CD4-positive, alpha-beta T cell treated with Interleukin-15 for 4 hours (primary cell): ENCODE measurements at places on chromosomes 5 and 9.

GRCh38 chr5:90131383-90132133 is 278.0 kb downstream of the CETN3 start:
- DNase-seq: no peak

- no peak for DNase-seq
These were observed 66.2 kb downstream of the MPDZ start for GRCh38 chr9:13213337-13213736.

DNA sequence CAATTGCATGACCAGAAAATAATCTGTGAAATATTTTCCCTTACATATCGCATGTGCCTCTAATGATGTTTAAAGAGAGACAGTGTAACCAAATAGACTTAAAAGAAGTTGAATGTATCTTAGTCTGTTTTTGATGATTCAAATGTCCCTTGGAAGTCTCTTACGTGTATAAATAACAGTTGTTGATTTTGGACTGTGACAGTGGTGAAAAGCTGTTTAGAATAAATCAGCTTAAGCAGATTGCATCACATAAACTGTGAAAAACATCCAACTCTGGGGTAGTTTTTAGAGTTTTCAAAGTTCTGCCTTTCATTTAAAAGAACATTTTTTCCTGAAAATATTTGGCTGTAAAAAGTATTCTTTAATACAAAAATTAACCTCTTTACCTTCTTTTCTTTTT is 301.1 kb downstream of the PRR16 start:
- no peak for DNase-seq

- peak; percentile 71 for DNase-seq
These were observed 5.1 kb downstream of the GLRX start for GRCh38 chr5:95817430-95817829.

DNA sequence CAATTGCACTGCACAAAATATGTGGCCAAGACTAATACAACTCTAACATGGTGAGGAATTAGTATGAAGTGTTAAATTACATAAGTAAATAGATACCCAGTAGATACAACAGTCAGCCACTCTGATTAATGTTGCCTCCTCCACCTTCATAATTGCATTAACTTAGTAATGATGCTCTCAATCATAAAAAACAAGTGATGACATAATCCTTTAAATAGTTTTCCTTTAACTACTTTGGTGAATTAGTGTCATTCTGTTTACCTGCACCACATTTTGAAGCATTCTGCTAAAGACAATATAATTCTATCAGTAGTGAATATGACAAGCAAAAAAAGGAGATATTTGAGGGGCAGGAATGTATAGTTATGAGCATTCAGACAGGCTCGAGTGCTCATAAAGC is 265.9 kb upstream of the SLC24A2 start:
- no peak for DNase-seq

- no peak for DNase-seq
These were observed 161.2 kb downstream of the MPDZ start for GRCh38 chr9:13118313-13118712.

DNA sequence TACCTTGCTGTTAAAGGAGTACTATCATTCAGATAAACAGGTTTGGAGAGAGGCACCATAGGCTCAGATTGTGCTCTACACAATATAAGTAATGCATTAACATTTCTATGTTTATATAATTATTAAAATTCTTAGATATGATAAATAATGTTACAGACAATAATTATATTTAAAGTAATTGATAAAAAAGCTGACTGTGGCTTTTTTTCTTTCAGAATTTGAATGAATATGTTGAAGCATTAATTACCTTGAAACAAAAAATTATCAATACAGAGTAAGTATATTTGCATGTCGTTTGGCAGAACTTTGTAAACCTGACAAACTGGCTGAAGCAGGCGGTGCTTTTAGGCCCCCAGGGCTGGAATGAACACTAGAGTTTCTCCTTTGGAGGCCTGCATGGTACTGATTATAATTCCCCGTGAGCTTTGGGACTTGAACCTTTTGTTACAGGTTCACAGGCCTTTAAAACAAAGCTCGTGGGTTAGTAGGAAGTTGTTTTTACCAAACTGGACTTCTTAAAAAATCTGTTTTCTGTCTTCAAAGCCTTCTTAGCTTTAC is 13.8 kb downstream of the ICE1 start:
- no peak for DNase-seq

DNA sequence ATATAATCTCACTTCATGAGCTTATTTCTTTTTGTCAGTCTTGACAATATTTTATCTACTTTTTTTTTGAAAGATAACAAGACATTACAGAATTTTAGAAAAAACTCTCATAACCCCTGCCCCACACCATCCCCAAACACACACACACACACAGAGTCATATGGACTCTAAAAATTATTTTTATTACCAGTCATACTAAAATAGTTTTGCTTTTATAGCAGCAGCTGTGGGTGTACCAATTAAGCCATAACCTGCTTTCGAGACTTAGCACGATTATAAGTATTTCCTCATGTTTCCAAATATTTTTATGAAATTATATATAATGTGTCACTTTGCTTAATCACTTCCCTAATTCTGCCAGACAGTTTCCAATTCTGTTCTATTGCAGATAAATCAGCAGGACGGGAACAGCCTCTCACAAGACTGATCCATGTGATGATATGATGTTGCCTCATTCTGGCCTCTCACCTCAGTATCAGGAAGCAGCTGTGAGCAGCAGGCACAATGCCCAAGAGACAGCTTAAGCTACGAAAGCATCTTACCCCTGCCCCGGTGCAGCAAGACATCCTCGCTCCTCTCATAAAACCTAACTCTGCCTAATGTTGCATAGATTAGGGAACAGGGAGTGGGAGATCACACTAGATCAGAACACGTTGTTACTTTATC is 7.0 kb downstream of the PDCL start:
- no peak for DNase-seq

DNA sequence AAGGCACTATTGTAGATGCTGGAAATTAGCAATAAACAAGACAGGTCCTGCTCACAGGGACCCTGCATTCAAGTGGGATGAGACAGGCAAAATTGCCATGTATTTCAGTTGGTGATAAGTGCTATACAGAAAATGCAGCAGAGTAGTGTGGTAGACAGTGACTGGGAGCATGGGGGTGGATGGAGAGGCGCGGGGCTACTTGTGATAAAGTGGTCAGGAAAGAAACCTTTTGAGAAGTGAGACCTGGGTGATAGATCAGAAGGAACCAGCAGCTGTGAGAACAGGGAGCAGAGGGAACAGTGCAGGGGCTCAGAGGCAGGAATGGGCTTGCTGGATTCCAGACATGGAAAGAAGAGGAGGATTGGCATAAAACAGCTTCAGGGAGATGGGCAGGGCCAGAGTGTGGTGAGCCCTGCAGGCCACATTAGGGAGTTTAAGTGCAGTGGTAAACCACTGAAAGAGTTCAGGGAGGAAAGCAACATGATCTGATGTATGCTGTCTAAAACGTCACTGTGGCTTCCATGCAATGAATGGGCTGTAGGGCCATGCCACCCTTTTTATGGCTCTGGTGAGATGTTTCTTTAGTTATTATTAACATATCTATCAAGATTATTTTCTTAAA is 7.3 kb downstream of the CRHBP start:
- DNase-seq: no peak

GRCh38 chr9:76751001-76751400 is 13.2 kb upstream of the PCA3 start:
- no peak for DNase-seq

- DNase-seq: no peak
These were observed 165.3 kb downstream of the BNC2 start for GRCh38 chr9:16705111-16705604.

GRCh38 chr9:94002316-94003140 is 47.4 kb upstream of the BARX1 start:
- DNase-seq: peak; percentile 15

GRCh38 chr9:35566417-35566816 is 38.6 kb upstream of the TESK1 start:
- no peak for DNase-seq

GRCh38 chr9:128747241-128747640 is 23.3 kb upstream of the ZDHHC12 start:
- DNase-seq: no peak

GRCh38 chr9:79684711-79685575 is 113.2 kb downstream of the TLE4 start:
- DNase-seq: no peak

GRCh38 chr5:153088538-153088937 is 401.9 kb upstream of the GRIA1 start:
- DNase-seq: no peak

DNA sequence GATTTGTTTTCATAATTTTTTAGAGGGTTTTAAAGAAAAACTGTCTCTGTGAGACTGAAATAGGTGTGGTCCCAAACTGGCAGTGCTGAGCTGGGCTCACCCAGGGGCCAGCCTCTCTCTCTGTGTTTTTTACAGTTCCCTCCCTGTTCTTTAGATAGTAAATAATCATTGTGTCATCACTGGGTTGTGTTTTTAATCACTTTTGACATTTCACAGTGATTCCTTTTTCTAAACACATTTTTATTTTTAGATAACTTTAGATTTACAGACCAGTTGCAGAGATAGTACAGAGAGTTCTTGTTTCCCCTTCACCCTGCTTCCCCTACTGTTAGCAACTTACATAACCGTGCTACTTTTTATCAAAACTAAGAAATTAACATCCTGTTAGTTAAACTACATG is 44.4 kb downstream of the MAP1B start:
- no peak for DNase-seq

- no peak for DNase-seq
These were observed 303.8 kb upstream of the PRR16 start for GRCh38 chr5:120160124-120160895.

DNA sequence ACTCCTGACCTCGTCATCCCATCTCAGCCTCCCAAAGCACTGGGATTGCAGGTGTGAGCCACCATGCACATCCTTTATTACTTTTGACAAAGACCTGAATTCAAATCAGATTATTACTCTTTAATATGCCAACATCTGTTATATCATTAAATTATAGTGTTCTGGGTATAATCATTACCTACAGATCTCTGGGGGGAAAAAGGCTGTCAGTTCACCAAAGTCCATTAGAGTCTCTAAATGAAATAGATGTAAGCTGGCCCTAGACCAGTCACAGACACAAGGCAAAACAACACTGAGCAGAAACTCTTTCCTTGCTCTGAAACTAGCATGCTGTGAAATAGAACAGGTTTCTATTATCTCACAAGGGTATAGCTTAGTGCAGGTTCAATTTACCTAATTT is 21.6 kb upstream of the TRIO start:
- no peak for DNase-seq

GRCh38 chr5:96823900-96824380 is 16.2 kb upstream of the ERAP1 start:
- DNase-seq: peak; percentile 53
